ENCODE measurements at places on chromosomes 3 and 15. TPM values are rescaled to one million over a fixed set of nuclear protein-coding genes. Genes with fewer than 3 reads are reported as not detected.

The C3orf70 gene
- total RNA-seq = 20.4 TPM

The COL6A5 gene
- 0.72 TPM for total RNA-seq

The EPHB3 gene
- 22.8 TPM for total RNA-seq

The SETD2 gene
- 87.9 TPM for total RNA-seq

The LINGO1 gene
- 0.55 TPM for total RNA-seq

The AEN gene
- 12.5 TPM for total RNA-seq

The PARP15 gene
- total RNA-seq = not detected

The SRGAP3 gene
- total RNA-seq = 4.1 TPM

The SPTBN5 gene
- total RNA-seq = not detected

The ILDR1 gene
- under 0.01 TPM for total RNA-seq

The NCEH1 gene
- 19.9 TPM for total RNA-seq

The ARHGAP31 gene
- total RNA-seq = 14.3 TPM

The PLSCR2 gene
- not detected for total RNA-seq

The ISLR2 gene
- total RNA-seq = 4.4 TPM

DNA sequence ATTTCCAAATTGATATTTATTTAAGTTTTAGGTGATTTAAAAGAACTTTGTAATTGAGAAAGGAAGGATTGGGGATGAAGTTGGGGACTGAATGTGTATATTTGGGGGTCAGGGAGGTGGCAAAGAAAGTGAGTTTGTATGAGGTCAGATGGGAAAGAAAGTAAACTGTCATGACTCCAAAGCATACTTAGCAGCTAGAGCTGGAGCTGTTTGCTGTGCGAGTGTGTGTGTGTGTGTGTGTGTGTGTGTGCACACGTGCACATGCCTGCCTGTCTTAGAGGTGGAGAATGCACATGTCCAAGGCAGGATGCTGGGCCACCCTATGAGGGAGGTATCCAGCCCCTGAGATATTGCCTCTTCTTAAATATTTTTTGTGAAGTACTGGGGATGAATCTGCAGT, 21.0 kb downstream of the BOC start:
- DNase-seq = no peak

GRCh38 chr3:35857004-35857403, 217.7 kb downstream of the ARPP21 start:
- DNase-seq = no peak

- no peak for DNase-seq
Observed at GRCh38 chr15:26565542-26565941, 207.3 kb downstream of the GABRB3 start.

DNA sequence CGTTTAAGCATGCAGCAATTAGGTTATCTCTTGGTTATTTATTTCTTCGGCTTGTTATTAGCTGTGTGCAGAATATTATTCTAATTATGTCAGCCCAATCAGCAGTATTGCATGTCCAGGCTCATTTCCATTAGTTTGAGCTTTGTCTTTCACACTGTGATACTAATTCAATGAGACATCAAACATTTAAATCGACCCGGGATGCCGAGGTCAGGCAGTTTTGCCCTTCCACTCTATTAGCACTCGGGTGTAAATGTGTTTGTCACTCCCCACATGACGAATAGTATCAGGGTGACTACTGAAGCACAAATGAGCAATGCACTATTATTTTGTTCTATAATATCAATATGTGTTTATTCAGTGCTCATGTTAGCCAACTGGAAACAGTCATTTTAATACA, 170.9 kb downstream of the ANXA2 start:
- DNase-seq = no peak

- no peak for DNase-seq
Observed at GRCh38 chr3:55737186-55737585, 250.1 kb upstream of the WNT5A start.

- no peak for DNase-seq
Observed at GRCh38 chr3:78641703-78642102, 1126.1 kb downstream of the ROBO1 start.

- no peak for DNase-seq
Observed at GRCh38 chr3:157922614-157923013, 183.6 kb downstream of the SHOX2 start.

DNA sequence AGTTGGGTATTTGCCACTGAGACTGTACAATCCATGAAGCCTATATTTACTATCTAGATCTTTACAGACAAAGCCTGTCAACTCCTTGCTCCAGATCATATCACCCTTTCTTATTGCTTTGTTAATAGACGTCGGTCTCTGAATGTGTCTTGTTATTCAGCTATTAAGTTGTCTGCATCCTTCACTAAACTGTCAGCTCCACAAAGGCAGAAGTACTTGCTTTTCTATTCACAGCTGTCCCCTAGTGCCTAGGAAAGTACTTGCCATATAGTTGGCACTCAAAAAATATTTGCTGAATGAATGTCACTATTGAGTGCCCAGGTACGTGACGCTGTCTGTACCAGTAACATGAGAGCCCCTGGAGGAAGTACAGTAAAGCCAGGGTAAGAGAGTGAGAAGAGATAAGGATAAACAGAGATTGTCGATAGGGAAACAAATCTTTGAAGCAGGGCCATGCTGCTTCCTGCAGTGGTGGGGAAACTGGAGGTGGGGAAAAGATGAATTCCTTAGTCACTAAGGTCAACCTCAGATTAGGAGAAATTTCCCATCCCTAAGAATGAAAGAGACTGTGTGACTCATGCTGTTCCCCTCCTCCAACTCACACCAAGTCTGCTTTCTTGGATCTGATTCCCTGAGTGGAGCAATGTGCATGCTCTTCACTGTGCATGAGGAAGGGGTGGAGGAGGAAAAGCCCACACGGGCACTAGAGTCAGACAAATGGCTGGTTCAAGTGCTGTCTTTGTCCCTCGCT, 36.3 kb downstream of the PRICKLE2 start:
- DNase-seq = peak; percentile 80

GRCh38 chr3:178690571-178690970, 154.3 kb downstream of the KCNMB2 start:
- no peak for DNase-seq

DNA sequence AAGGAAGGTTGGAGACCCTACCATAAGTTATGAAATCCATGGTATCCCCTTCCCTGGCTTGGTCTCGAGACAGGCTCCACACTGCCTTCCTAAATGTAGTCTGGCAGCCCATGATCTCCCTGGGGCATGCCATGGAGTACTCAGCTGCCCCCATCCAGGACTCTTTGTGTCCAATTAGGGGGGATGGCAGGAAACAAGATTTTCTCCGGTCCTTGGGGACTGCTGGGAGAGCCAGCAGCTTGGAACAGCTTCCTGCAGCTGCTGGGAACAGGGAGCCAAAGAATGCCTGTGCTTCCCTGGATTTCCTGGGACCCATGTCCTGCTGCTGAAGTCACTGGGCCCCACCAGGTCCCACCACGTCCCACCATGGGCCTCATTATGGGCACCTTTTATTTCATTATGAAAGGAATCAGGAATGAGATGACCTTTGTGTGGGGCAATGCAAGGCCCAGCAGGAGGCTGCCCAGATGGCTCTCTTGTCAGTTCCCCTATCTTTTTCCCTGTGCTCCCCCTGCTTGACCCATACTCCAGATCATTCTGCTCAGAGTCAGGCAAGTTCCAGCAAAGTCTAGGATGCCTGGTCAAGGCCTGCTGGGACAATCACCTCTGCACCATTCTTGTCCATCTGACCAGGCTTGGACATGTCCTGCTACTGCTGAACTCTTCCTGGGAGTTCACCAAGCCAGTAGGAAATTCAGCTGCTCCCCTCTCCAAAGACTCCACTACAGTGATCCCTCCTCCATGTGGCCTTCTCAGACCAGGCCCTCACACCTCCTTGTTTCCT, 15.0 kb upstream of the DAG1 start:
- DNase-seq = no peak

DNA sequence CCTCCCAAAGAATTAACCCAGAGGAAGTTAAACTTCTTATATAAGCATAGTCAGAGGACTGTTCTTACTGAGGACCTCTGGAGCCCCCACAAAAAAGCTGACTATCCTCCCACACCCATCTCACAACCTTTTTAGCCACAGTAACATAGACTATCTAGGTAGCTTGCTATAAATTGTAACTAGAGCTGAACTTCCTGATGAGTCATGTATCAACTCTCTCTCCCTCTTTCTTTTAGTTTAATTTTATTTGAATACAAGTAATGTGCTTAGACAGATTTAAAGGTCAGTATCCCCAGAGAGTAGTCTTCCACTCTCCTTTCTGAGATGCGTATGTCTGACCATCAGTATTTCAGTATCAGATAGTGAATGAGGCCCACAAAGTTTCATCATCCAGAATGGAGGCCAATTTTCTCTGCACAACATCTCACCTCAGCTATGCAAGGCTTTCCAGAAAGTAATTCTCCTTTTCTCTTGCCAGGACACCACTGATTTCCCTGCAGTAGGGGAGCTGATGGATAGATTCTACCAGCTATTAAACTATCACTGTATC, 104.0 kb upstream of the MYRIP start:
- no peak for DNase-seq

DNA sequence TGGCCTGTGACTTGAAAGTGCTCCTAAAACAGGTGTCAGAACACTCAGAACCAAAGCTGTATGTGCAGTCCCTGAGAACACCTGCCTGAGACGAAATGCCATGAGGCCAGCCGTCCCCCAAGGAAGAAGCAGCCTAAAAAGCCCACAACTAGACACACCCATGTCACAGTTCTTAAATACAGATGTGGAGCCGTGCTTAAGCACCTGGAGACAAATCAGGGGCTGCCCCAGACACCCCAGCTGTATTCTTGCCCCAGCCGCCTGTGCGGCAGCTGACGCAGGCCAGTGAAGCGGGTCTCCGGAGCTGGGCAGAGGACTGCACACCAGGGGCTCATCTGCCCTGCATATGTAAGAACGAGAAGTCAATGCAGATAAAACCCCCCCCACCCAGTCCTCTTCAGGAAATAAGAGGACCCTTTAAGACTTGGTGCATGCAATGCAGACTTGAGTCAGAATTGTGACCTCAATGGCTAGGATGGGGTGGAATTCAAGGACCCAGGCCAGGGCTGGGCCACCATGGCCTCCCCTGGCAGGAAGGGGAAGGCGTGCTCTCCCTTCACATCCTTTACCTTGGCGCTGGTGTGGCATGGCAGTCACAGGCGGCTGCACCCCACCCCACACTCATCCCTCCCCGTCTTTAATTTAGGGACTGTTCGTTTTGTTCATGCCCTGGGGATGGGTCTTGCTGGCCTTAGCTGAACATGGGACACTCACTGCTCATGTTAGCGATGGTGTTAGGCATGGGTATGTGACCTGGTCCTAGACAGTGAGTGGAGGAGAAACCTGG, 27.7 kb upstream of the PLXNA1 start:
- DNase-seq = no peak

DNA sequence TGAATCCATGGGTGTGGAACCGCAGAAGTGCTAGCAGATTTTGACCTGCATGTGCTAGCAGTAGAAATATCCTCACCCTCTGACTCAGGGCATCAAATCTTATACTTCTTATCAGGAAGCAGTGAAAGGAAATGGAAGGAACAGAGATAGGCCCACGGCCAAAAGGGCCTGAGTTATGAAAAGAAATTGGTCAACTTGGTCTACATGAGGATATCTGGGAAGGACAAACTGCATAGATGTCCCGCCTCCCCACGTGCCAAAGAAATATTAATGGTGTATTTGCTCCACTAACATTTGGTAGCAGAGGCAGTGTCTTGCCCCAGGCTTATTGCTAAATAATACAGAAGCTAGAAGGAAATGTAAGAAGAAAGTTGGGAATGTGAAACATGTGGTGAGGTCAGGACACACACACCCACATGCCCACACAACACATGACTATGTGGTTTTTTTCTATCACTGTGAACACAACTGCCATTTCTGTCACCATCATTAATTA, 93.6 kb upstream of the COL8A1 start:
- peak; percentile 69 for DNase-seq

DNA sequence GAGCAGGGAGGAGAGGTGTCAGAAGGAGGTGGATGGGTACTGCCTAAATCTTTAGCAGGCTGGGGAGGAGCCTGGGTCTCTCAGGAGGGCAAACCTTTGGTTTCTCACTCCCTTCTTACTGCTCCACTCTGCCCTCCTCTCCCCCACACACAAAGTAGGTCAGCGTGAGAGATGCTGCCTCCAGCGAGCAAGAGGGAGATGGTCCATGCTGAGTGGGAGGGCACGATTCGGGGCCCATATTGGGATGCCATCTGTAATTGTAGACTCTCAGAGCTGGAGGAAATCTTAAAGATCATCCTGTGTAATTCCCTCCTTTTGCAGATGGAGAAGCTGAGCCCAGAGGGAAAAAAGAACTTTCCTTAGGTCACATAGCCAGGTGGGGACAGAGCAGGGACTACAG, 34.2 kb upstream of the SYN2 start:
- DNase-seq = no peak

GRCh38 chr3:32882603-32883025, 64.8 kb downstream of the TRIM71 start:
- no peak for DNase-seq

GRCh38 chr3:102165367-102165766, 269.4 kb upstream of the ZPLD1 start:
- no peak for DNase-seq

GRCh38 chr3:188598894-188599293, 444.9 kb downstream of the LPP start:
- no peak for DNase-seq

- no peak for DNase-seq
Observed at GRCh38 chr15:65957451-65957850, 88.2 kb downstream of the RAB11A start.

GRCh38 chr3:141266797-141267555, 35.4 kb downstream of the PXYLP1 start:
- no peak for DNase-seq

- DNase-seq = no peak
Observed at GRCh38 chr3:113468539-113468938, 27.2 kb upstream of the CFAP44 start.

GRCh38 chr3:160911411-160911810, 155.4 kb downstream of the PPM1L start:
- no peak for DNase-seq

DNA sequence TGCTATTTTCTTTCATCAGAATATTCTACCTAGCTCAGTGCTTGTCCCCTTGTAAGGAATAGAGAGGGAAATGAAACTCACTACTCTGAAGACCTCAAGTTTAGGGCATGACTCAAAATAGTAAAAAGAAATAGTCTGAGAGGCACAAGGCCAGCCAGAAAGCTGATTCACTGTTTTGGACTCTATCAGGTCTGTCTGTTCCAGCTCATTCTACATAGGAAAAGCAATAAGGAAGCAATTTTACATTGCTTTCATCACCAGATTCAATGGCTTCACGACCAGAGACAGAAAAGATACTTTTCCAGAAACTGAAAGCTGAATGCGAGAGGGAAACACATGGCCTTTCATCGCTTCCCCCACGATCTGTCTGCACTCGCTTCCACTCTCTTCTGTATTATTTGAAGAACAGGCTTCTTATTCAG, 276.0 kb downstream of the GBE1 start:
- DNase-seq = no peak

GRCh38 chr3:170179432-170179831, 2.1 kb downstream of the PHC3 start:
- no peak for DNase-seq

- peak; percentile 38 for DNase-seq
Observed at GRCh38 chr3:65342084-65342683, 654.4 kb upstream of the ADAMTS9 start.

All from stomach (tissue), 19 donors.